Left kidney (tissue), 8 donors: ENCODE measurements at places on chromosomes 6 and 20.

- no peak for DNase-seq
Observed at GRCh38 chr6:36793296-36793912, 45.8 kb downstream of the CPNE5 start.

GRCh38 chr6:53230775-53231467, 82.3 kb upstream of the GCM1 start:
- no peak for DNase-seq

DNA sequence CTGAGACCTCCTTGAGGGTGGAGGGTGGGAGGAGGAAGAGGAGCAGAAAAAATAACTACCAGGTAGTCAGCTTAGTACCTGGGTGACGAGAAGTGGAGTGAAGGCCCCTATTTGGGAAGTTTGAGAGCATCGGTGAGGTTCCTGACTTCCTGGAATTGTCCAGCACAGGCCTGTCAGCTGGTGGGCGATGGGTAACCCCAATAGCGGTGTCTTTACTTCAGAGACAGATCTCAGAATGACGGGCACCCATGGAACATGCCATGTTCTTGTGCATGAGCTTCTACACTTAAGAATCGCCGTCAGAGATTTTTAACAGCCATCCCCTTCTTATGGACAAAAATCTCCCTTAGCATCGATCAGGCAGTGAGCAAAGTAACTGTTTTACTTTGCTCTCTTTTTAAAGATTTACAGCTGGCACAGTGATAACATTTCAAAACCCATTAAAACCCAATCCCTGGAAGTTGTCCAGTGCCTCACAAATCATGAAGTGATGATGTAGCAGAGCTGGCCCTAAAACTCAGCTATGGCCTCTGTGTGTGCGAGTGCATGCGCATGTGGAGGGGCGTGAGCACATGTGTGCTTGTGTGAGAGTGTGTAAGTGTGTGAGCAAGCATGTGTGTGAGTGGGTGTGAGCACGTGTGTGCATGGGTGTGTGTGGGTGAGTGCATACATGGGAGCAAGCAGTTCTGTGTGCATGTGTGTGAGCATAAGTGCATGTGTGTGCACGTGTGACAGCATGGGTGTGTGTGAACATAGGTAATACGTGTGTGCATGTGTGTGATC, 85.2 kb downstream of the DLL1 start:
- no peak for DNase-seq

DNA sequence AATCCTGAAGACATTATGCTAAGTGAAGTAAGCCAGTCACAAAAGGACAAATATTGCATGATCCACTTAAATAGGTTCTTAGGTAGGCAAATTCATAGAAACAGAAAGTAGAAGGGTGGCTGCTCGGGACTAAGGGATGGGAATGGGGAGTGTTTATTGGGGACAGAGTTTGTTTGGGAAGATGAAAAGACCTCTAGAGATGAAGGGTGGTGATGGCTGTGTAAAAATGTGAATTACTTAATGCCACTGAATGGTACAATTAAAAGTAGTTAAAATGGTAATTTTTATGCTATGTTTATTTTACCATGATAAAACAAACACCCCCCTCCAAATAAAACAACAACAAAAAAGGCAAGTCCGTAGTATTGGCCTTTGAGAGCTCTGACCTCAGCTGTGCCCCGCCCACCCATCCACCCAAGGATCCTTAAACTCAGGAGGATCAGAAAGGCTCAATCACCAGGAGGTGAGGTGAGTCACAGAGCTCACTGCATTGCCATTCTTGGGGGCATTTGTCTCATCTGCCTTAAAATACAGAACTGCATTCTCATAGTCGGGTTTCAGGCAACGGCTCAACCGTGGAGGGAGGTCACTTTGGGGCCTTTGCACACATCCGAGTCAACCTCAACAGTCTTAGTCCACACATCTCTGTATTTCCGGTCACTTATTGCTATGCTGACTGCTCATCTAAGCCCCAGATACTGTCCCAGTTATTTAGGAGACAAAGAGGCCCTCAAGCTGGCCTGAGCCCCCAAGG, 96.7 kb downstream of the SLC22A23 start:
- DNase-seq = no peak

GRCh38 chr20:14543040-14543439, 205.6 kb upstream of the FLRT3 start:
- DNase-seq = no peak

GRCh38 chr6:42049948-42050296, 402 bp upstream of the TAF8 start:
- DNase-seq = no peak

GRCh38 chr20:63568986-63569949, 4.8 kb downstream of the HELZ2 start:
- DNase-seq = no peak

GRCh38 chr6:109506841-109507240, 23.8 kb upstream of the ZBTB24 start:
- DNase-seq = no peak

GRCh38 chr20:40579701-40580100, 109.3 kb downstream of the MAFB start:
- no peak for DNase-seq

GRCh38 chr6:169263836-169264608, 10.4 kb upstream of the THBS2 start:
- DNase-seq = no peak

DNA sequence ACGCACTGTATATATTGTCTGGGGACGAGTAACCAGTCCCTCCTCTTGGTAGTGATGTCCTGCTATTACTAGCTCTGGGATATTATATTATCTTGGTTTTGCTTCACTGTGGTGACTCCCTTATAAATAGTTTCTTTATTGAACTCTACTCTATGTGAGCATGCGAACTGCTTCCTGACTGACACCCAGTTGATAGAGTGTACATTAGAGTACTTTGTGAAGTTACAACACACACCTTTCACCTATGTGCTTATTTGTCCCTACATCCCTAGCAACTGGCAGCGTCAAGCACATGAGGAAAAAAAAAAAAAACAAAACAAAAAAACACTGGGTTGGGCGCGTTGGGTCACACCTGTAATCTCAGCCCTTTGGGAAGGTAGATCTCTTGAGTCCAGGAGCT, 67.3 kb upstream of the TENT5A start:
- no peak for DNase-seq

DNA sequence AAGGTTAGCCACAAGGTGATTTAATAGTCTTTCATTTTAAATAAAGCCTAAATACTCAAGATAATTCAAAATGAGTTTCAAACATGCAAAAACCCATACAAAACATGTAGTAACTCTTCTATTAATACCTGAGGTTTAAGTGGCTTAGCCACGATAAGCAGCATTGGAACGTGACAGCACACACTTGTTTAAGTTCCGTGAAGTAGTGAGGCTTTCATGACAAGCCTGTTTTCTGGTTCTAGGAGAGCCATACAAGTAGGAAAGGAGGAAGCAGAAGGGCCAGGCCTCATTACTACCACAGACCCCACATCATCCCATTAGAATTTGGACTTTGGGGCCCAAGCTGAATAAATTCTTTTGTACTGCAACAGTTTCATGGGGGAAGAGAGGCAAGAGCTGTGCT, 54.3 kb upstream of the PRND start:
- DNase-seq = no peak

GRCh38 chr6:16227048-16227562, 11.3 kb upstream of the GMPR start:
- no peak for DNase-seq

GRCh38 chr6:170417881-170418280, 111.3 kb downstream of the FAM120B start:
- DNase-seq = no peak

DNA sequence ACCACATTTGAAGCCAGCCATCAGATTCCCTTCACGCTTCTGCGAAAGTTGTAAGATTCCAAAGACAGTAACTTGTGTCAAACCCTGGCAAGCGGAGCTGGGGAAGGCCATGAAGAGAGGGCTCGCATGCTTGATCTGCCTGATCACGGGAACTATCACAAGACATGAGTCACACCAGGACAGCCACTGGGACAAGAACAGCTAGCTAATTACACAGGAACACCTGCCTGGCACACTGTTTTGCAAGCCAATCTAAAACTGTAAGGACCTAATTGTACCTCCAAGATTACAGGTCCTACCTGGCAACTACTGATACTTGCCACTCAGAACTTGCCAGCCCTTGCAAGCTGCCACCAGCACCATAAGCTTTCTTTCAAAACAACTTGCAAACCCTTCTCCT, 289.3 kb downstream of the KIF16B start:
- no peak for DNase-seq

- DNase-seq = no peak
Observed at GRCh38 chr6:17484201-17484849, 90.9 kb downstream of the CAP2 start.

DNA sequence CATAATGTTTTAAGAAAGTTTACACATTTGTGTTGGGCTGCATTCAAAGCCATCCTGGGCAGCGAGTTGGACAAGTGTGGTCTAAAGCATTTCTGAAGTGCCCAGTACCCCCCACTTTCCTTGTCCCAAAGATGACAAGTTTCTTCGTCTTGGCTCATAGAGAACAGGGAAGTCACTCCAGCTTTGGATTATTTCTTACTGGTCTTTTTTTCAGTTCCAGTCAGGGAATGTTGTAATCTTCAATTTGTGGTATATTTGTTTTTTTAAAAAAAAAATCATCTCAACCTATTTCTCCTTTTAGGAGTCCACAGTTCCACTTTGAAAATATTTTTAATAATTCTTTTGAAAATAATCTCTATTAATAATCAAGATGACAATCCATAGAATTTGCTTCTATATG, 34.0 kb downstream of the SLX4IP start:
- DNase-seq = no peak

DNA sequence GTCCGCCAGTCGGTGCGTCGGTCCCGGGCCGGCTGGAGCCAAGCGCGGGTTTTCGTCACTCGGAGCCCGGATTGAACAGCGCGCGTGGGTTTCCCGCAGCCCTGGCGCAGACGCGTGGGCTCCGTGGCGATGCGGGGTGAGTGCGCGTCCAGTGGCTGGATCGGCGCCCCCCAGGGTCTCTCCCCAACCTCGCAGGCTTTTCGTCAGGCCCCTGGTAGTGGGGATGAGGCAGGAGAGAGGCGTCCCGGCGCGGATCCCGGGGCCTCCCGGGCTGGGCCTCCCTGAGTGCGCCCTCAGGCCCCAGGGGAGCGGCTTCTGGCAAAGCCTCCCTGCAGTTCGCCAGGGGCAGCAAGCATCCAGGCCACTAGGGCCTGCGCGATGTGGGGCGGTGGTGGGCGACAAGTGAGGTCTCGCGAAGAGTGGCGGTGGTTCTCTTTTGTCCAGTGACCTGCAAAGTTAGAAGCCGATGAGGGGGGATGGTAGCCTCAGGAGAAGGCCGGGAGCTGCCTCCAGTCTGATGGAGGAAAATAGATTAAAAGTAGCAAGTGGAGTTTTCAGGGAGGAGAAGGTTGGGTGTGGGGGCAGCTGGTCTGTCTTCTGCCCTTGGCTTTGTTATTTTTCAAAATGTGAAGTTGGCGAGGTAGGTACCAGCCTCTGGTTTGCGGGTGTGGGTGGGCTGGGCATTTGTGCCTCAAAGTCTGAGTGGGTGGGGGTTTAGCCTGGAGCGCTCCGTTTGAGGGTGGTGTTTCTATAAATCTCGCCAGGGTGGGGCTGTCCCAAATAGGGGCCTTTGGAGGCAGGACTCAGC, 1.6 kb downstream of the TOX2 start:
- DNase-seq = no peak

DNA sequence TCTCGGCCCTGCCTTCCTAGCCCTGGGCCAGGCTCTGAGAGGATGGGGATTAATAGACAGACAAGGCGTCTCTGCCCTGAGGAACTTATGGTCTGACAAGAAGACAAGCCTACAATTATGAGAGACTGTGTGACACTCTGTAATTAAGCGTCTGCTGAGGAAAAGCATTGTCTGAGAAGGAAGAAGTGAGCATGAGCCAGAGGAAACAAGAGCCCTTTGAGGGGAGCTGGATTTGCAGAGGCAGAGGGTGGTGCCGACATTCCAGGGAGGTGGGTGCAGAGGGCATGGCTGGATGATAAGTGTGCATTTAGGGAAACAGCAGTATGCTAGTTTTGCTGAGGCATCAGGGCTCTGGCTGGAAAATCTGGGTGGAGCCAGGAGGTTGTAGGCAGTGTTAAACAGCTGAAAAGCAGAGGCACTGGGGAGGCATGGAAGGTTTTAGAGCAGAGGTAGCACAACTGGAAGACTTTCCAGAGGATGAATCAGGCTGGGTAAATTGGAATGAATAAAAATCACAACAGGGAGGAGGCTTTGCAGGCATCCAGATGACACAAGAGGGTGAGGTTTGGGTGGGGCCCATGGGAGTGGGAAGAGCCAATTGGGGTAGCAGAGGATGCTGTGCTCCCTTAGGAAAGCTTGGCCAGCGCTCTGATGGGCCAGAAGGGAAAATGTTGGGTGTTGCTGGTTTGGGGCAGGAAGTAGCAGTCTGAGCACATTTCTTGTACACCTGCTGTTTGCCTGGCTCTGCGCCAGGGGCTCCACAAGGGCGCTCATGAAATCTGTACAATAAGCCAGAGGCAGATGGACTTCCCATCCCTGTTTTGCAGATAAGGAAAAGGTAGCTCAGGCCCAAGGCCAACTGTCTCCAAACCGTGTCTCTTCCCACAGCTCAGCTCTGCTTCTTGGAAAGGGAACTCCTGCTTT, 74.0 kb upstream of the MYL9 start:
- DNase-seq = no peak

DNA sequence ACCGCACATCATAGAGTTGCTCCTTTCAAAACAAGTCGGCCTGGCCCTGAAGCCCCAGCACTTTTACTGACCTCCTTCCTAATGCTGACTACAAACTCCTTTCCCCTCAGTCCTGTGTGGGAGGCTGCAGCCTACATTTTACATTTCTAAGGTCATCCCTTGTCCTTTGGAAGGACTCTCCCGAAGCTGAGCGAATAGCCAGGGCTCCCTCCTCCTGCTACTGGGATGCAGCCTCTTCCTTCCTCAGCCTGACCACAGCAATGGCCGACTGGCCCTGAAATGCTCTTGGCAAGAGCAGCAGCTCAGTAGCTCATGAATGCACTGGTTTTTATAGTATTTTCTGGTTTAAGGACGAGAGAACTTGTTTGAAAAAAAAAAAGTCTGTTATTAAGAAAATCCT, 679 bp downstream of the ADGRF5 start:
- no peak for DNase-seq

DNA sequence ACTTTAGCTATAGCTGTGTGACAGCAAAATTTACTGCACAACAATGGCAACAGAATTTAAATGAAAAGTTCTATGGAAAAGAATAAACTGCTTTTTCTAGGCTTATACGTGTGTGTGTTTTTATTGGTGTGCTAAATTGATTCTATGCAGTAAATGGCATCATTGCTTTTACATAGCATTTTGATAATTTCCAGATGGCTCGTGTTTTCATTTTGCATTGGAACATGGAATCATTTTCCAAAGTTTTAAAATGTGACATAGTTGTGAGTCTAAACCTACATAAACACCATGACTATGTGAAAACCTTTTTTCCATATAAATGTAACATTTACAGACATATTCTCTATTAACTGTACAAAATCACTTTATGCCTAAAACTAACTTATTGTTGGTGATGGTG, 127.8 kb downstream of the SIM1 start:
- no peak for DNase-seq

- no peak for DNase-seq
Observed at GRCh38 chr6:107536180-107536961, 46.5 kb downstream of the SOBP start.

GRCh38 chr6:84018453-84019061, 15.0 kb upstream of the MRAP2 start:
- DNase-seq = no peak

- DNase-seq = no peak
Observed at GRCh38 chr6:14598017-14598864, 480.7 kb downstream of the CD83 start.

GRCh38 chr6:154510144-154510905, at the start of gene CNKSR3:
TSS of gene CNKSR3 (minus strand) at chr6:154510685. CDS start at chr6:154510114, 571 bp downstream.
- DNase-seq = peak; percentile 96

GRCh38 chr6:4412488-4412887, 277.1 kb upstream of the ECI2 start:
- no peak for DNase-seq
